AG09309 (cell line): ENCODE measurements at places on chromosomes 2 and 18.

DNA sequence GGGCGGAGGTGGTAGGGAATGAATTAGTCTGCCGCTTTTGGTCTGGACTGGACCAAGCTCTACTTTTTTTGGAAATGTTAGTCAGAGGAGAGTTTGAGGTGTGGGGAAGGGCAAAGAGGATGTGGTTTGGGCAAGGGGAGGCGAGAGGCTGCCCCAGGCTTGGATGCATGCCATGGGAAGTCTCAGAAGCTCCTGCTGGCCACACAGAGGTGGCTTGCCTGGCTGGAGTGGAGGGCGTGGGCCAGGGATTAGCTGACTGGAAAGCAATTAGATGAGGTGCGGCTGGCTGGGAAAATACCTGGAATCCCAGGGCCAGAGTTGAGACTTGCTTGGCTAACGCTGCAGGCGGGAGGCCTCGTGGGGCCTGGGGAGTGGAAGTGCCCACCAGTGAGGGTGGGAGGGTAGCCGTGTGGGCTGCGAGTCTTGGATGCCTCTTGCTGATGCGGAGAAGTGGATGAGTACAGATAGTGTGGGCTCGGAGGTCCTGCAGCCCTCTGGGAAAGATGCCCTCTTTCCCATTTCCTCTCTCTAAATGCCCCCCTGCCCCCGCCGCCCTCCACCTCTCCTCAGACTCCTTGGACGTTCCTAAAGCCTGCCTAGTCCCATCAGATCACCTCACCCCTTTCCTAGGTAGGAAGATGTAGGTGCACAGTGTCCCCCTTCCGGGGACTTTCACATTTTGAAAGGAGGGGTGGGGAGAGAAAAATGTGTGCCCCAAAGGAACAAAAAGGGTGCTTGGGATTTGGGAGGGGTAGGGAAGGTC is 117.6 kb downstream of the SMAD7 start:
- no peak for DNase-seq

DNA sequence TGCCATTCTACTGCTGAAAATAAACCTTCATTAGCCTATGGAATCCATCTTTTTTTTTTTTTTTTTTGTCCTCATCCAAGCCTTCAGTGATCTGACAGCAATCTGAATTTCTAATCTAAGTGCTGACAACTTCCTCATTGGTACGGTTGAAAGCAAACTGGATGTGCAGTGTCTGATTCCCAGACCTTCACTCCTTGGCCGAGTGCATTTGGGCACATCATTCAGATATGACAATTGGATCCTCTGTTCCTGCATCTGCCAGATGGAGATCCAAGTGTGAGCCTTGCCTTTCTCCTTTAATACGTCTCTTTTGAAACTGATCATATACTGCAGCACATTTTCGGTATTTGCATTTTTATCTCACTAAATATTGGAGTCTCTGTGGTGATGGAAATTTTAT is 713.1 kb downstream of the DCDC2C start:
- DNase-seq = no peak

GRCh38 chr2:153268941-153269461 is 209.6 kb downstream of the RPRM start:
- DNase-seq = no peak

GRCh38 chr2:160278879-160279177 is 78.8 kb upstream of the ITGB6 start:
- no peak for DNase-seq

DNA sequence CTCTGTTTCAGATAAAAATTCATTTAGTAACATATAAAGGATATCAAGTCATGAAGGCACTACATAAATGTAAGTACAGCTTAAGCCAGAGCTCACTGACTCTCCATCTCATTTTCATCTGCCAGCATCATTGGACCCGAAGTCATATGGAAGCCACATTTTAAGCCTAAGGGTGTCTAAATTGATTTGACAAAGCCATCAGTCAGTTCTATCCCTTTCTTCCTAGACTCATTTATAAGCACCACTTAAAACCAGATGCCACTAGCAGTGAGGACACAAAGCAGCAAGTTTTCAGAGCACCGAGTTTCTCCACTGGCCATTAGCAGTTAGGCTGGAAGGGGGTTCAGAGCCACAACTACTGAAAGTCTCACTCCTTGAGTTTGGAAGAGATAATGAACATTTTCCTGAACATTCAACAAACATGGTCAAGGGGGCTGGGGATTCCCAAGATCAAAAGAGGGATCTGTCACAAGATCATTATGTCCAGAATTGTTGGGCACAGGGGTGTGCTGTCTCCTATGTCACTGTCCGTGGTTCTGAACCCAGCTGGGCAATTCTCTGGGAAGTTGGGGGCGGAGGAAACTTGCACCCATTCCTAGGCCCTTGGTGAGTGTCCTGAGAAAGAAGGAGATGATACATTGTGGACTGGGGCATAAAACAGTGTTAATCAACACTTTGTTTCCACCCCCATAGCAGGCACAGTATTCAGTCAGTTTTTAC is 158.5 kb upstream of the LMAN1 start:
- DNase-seq = no peak

- no peak for DNase-seq
These were observed 109.1 kb downstream of the MCFD2 start for GRCh38 chr2:46806526-46806925.

DNA sequence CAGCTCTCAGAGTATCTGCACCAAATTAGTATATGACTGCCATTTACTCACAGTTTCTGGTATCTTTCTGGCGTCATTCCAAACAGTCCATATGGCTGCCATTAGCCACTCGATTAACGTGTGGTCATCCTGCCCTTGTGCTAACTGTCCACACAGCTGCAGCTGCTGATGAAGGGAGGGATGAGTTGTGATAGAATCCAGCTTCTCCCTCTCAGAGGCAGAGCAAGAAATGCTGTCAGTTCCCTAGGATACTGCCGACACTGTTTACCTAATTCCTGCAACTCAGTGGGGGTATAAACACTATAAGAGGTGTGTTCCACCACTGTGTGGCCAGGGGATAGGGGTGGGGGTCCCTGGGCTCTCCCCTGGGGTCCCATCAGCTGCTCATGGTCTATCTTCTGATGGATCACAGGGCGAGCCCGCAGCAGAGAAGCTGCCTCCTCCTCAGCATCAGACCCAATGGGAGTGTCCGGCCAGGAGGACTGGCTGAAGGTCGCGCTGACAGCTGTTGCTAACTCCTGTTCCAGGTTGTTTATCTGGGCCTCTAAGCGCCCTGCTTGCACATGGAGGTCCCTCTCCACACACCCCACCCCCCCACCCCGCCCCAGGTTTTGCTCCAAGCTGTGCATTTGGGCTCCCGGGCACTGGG is 17.3 kb upstream of the KLHL23 start:
- DNase-seq = peak; percentile 23

- DNase-seq = no peak
These were observed 289.4 kb downstream of the CMPK2 start for GRCh38 chr2:6576302-6576701.

GRCh38 chr2:239717706-239718105 is 307.4 kb downstream of the NDUFA10 start:
- no peak for DNase-seq

DNA sequence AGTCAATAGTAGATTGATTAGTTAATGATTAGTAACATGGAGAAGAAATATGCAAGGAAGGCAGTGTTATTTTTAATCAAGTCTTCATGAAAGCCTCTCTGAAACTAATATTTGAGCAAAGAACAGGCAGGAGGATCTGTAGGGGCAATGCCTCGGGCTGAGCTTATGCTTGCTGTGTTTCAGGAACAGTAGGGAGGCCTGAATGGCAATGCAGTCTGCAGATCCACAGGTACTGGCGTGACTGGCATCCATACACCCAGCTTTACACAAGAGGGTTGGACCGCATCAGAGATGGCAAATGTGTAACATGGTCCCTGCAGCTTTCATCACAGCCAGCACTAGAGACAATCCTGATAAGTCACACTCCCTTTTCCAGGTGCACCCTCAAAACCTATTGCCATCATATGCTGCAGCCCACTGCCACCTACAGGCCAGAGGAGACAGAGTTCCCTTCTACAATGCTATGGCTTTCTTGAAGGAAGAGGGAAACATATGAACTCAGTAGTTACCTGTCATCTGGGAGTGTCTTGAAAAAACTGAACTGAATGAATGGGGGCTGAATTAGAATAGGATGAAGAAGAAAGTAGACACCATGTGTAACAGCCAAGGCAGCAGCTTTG is 582.4 kb upstream of the RAB6C start:
- DNase-seq = no peak

- DNase-seq = no peak
These were observed 623.2 kb upstream of the ID2 start for GRCh38 chr2:8058652-8059051.

GRCh38 chr18:37330173-37330572 is 235.4 kb downstream of the CELF4 start:
- DNase-seq = no peak

DNA sequence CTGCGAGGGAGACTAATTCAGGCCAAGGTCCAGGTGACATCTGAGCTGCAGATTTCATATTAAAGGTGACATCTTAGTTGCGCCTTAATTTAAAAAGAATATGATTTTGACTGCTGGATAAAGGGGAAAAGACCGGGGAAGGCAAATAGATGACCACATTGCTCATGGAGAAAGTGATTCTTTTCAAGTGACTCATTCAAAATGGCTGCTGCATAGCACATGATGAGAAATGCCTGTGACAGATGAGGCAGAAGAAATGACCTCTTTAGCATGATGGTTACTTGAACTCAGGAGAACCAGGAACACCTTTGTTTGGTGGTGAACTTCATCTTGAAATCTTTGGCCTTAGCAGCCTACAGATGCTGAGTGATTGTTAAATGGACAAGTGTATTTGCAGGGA is 385.8 kb upstream of the TRIB2 start:
- no peak for DNase-seq

DNA sequence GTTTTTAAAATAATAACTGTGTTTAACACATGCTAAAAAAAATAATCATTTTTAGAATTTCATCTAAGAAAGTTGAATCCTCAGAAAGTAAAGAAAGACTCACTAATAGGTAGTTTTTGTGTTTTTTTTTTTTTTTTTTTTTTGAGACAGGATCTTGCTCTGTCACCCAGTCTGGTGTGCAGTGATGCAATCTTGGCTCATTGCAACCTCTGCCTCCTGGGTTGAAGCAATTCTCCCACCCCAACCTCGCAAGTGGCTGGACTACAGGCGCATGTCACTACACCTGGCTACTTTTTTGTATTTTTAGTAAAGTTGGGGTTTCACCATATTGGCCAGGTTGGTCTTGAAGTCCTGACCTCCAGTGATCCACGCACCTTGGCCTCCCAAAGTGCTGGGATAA is 7.1 kb downstream of the CKAP2L start:
- no peak for DNase-seq

GRCh38 chr2:11788461-11789124 is 42.2 kb downstream of the LPIN1 start:
- no peak for DNase-seq

DNA sequence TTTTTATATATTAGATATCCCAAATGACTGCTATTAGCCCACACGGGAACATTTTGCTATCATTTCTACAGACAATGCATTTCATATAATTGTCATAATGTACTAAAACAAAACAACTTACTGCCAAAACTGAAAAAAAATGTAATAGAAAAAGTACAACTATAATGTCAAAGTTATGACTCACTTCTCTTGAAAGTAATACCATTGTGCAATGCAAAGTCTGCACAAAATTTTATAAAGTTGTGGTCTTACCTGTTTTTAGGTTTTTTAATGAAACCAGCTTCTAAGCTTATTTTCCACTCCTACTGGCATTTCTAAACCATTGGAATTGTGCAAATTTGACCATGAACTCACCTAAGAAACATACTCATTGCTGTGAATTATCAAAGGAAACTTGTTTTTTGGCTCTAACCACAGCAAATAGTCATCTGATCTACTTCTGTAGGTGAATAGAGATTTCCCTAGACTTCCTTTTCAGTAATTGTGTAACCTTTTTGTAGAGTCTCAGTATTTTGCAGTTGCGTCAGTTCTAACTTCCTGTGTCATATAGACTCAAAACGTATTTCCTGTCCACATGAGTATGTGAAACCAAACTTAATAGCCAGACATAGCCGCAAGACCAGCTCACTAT is 31.9 kb upstream of the TFPI start:
- DNase-seq = no peak

GRCh38 chr2:86566158-86566820 is 3.0 kb upstream of the CHMP3 start:
- no peak for DNase-seq

- no peak for DNase-seq
These were observed 33.6 kb upstream of the ODC1 start for GRCh38 chr2:10481666-10482157.

- no peak for DNase-seq
These were observed 15.1 kb upstream of the WDR33 start for GRCh38 chr2:127826047-127826446.

DNA sequence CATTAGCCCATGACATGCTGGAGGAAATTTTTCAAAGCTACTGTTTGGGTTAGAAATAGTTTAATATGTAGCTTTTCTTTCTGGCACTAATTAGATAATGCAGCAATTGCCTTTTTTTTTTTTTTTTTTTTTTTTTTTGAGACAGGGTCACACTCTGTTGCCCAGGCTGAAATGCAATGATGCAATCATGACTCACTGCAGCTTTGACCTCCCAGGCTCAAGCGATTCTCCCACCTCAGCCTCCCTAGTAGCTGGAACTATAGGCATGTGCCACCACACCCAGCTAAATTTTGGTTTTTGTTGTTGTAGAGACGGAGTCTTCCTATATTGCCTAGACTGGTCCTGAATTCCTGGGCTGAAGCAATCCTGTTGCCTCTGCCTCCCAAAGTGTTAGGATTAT is 136.2 kb downstream of the SP100 start:
- DNase-seq = no peak

- DNase-seq = no peak
These were observed 21.6 kb downstream of the KCNG2 start for GRCh38 chr18:79819064-79819967.

DNA sequence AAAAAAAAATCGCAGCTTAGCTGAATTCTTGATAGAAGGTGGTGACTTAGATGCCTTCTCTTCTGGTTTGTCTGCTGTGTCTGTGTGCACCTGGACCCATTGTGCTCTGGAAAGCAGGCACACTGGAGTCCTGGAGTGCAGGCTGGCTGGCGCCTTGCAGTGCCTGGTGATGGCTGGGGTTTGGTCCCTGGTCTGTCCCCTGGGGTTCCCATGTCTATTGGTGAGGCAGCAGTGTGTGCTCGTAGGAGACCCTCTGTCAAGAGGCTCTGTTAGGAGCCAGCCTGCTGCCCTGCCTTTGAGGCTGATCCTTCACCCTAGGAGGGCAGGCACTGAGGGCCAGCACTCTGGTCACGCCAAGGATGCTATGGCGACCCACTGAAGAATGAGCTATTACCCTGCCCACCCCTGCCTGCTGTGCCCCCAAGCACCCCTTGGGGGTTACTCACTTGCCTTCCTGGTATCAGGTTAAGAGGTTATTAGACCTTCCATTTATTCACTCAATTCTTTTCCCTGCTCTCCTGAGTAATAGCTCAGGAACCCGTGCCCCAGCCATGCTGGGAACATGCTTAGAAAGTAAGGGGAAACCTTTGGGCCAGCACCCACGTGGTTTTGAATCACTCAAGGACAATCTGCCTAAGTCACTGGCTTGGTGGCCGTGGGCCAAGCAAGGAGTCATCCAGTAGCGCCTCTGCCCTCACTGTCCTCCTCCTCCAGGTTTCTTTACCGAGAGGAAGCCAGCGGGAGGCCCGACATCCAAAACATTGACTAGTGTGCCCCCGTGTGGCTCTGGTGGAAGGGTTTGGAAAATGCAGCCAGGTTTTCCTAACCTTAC is 284.5 kb downstream of the PRKCE start:
- peak; percentile 95 for DNase-seq

GRCh38 chr2:98348066-98348561 is 1.9 kb downstream of the CNGA3 start:
- DNase-seq = no peak

- DNase-seq = no peak
These were observed 12.1 kb upstream of the TPO start for GRCh38 chr2:1400943-1401735.
